ENCODE measurements at places on chromosomes 3 and 15.

DNA sequence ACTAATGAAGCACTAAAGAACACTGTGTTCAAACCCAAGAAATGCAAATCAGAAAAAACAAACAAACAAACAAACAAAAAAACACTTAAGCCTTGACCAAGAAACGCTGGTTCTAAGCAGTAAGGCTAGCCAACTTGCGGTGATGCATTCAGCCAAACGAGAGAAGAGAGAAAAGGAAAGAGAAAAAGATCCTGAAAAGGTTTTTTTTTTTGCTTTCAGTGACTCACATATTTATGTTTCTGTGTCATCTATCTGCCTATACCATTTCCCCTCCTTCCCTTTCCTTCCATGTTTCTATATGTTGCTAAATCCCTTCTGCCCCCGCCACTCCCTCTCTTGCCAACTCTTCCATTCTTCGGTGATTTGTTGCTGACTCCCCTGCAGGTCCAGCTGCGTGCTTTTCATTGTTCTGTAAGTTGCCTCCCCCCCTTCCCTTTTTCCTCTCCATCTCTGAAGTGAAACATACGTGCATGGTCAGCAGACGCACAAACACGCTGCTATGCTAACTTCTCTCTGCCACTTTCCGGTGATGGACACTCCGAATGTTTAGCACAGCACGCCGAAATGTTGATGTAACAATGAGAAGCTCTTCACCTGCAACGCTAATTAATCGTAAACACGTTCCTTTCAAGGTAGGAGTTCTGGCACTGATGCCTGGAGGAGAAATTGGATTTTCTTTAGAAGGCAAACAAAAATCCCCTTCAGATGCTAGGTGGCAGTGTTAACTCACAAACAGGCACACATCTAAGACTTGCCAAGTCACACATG lies 154.4 kb downstream of the TUSC7 start:
- DNase-seq = no peak

DNA sequence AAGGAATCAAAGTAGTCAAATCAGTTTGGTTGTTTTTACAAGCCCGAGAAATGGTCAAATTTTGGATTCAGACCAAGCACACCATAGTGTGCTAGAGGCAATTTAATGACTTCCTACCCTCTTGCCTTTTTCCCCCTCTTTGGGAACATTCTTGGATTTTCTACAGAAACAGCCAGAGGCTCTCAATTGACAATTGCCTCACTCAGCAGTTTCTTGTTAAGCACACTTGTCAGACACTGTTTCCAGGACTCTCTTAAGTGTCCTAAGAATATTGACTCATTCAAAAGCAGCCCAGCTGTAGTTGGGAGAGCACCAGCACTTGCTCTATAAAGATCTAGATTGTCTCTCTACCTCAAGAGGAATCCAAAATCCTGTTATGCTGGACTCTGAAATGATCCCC lies 1.5 kb upstream of the SLC35G2 start:
- DNase-seq = no peak

- peak; percentile 65 for DNase-seq
Observed at GRCh38 chr15:62850318-62850717, 192.2 kb upstream of the TPM1 start.

DNA sequence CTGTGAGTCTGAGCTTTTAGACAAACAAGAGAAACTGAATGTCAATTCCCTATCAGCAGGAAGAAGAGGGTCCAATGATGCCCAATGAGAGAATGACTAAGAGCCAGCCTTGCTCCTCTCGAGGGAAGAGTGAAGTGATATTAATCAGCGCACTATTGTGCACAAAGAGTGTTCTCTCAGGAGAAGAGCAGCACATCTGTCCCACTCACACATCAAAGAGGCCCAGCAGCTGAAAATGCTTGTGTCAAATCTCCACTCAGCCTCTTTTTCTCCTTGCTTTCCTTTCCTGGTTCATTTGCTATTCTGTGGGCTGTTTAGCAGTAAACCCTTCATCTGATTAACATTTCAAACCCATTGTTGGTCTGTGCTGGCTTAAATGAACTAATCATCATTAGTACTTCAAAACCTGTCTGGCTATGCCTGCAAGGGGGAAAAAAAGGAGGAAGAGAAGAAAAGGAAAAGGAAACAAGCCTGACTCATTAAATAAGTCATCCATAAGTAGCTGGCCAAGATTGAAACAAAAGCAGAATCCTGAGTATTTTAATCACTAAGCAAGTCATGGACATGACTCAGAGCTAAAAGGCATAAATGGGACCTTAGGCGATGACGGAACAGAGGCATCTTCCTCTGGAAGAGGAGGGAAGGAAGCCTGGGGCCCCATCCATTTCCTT lies 912.7 kb downstream of the TUSC7 start:
- no peak for DNase-seq

DNA sequence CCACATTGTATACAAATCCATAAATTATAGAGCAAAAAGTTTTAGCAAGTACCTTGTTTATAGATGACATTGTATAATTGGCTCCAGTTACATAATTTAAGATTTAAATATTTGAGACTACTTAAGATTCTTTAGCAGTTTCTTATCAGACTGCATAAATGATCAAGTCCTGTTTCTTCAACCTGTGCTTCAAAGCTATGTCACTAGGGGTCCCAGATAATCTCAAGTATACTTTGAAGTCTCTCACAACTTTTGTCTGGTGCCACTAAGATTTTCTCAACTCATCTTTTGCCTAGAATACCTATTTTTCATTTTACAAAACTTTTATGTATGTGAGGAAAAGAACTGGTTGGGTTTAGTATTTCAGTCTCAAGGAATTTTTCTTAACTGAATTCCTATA lies 205.5 kb downstream of the STAG1 start:
- no peak for DNase-seq

DNA sequence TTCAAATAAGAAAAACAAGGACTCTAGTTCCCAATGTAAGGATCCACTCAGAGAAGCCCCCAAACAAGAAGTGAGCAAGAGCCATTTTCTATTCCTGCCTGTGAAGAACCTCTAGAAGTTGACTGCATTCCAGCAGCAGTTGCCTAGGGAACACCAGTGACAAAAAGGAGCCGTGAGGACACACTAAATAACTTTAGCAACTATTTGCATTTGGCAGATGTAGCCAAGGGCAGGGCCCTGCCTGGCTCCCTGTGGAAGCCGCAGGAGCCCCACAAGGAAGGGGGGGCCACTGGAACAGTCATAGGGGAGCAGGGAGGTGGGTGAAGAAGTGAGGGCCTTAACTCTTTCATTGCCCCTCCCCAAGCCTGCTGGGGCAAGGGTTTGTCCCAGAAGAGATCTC lies 470.2 kb upstream of the PROK2 start:
- peak; percentile 64 for DNase-seq

- DNase-seq = no peak
Observed at GRCh38 chr3:194654443-194654842, 17.5 kb downstream of the LSG1 start.

GRCh38 chr3:46711760-46712159 lies 5.9 kb downstream of the PRSS50 start:
- no peak for DNase-seq

DNA sequence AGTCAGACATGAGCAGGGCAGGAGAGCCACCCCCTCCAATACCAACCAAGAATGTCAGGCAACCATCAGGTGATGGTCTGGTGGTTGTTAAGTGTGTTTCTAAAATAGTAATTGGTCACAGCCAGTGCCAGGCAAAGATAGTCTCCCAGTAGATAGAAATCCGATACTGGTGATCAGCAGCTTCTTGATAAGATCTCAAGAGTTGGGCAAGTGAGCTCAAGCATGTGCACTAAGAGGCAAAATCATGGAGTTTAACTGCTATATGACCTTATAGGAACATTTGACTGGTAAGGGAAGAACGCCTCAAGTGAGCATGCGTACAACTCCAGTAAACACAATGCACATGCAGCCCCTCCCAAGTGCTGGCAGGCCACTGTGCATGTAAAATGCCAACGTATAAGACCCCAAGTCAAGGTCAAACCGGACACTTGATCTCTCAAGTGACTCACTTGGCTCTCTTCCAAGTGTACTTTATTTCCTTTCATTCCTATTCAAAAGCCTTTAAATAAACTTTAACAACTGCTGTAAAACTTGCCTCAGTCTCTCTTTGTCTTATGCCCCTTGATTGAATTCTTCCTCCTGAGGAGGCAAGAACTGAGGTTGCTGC lies 36.0 kb upstream of the CBLB start:
- no peak for DNase-seq

DNA sequence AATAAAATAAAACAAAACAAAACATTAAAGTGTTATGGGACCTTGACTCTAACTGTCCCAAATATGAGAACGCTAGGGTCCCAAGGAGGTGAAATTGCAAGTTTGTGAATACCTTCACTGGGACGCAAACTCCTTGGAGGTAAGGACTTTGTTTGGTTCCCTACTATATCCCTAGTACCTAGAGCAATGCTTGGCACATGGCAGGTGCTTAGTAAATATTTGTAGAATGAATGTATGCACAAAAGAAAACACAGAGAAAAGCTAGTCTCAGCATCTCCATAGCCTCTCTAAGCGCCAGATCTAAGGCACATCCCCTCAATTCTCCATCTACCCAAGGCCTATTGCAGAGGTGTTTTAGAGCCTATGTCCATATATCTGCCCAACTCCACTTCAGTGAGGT lies 30.5 kb downstream of the GPR176 start:
- no peak for DNase-seq

GRCh38 chr15:86036243-86036642 lies 43.4 kb upstream of the AGBL1 start:
- DNase-seq = no peak

- no peak for DNase-seq
Observed at GRCh38 chr15:76342058-76342381, 5.4 kb downstream of the ISL2 start.

DNA sequence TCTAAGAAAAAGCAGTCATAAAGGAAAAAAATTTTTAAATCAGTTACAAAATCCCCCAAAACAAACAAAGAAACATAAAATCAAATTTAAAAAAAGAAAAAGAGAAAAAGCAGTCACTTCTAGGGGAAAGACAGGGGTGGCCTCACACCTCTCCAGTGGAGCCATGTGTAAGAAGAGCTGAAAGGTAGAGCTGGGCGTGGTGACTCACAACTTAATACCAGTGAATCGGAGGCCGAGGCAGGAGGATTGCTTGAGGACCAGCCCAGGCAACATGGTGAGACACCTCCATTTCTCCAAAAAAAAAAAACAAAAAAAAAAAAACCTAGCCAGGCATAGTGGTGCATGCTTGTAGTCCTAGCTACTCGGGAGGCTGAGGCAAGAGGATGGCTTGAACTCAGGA lies 14.7 kb downstream of the MESD start:
- DNase-seq = no peak

- DNase-seq = peak; percentile 84
Observed at GRCh38 chr15:34038871-34039789, at the start of gene AVEN. TSS of gene AVEN (minus strand) at chr15:34039204. CDS start at chr15:34039046, 158 bp downstream.

DNA sequence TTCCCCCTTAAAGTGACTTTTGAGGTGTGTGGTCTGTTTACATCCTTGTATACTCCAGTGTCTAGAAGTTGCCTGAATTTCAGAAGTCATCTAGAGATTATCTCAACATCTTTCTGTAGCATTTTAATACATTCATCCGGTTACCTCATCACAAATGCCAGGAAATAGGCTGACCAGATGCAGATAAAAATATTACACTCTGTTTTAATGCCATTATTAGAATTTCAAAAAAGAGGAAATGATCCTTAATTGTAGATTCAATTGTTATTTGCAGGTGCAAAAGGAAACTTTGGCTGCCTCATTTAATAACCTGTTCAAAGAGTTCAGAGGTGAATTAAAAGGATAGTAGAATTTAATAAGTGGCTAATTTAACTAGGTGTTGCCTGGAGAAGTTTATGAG lies 290.9 kb downstream of the C3orf38 start:
- DNase-seq = no peak

- DNase-seq = peak; percentile 94
Observed at GRCh38 chr15:72685925-72686794, at the start of the genes BBS4 and HIGD2B. TSS of gene BBS4 (plus strand) at chr15:72686207. CDS start at chr15:72686228, 21 bp downstream. TSS of gene HIGD2B (minus strand) at chr15:72686182. CDS start at chr15:72676374, 9,808 bp downstream.

GRCh38 chr3:44066806-44067205 lies 174.9 kb upstream of the TOPAZ1 start:
- DNase-seq = no peak

GRCh38 chr3:155690921-155691320 lies 54.0 kb downstream of the PLCH1 start:
- DNase-seq = no peak

- DNase-seq = no peak
Observed at GRCh38 chr3:184596233-184596632, 34.6 kb downstream of the EPHB3 start.

DNA sequence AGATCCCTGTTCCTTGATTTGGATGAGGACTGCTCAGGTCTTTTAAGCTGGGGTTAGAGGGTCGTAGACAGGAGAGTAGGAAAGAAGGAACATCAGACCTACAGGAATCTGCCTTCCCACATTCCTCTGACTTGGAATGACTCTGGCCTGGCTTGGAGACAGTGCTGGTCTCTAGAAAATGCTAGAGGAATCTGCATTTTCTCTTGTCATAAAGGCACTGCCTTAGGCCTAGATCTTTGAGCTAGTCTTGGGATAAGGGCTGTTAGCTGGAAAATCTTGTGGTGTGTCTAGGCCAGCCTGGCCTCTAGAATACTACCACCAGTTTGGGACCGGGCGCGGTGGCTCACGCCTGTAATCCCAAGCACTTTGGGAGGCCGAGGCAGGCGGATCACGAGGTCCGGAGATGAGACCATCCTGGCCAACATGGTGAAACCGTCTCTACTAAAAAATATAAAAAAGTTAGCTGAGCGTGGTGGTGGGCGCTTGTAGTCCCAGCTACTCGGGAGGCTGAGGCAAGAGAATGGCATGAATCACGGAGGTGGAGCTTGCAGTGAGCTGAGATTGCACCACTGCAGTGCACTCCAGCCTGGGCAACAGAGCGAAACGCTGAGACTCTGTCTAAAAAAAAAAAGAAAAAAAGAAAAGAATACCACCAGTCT lies 17.3 kb upstream of the BSN start:
- no peak for DNase-seq

GRCh38 chr3:177887475-177887874 lies 648.8 kb upstream of the KCNMB2 start:
- DNase-seq = no peak

DNA sequence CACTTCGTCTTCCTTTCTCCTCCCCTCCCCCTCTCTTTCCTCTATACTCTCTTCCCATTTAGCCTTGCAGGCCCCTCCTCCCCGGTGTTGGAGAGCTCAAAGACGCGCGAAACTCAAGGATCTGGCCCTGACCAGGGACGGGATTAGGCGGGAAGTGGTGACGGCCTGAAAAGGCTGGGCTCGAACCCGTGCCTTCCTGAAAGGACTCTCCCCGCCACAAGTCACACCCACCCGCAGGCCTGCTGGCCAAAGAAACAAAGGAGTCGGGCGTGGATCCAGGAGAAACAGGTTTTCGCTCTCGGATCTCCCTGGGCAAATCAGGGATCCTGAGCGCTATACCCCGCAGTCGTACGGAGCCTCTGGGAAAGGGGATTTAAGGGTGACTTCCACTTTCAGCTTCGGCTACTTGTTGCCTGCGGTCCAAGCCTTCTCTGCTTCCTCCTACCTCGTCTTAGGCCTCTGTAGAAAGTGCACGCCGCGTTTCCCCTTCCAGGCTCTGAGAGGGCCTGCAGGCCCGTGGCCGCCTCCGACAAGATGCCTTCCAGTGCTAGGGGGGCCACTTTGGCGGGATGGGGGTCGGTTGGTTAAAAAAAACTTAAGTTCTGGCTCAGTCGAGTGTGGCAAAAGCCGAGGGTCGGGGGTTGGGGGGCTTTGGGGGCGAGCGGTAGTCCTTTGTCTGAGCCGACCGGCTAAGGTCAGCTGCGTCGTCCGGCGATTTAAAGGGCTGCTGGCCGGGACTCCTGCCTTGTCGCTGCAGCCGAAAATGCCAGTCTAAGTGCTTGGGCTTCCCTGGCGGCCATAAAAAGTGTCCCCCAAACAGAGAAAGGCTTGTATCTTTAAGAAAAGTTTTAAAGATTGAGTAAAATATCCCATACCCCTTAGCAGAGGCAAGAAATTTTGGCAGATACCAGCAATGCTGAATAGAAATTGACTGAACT lies 8.2 kb downstream of the ZIC4 start:
- no peak for DNase-seq

Data from right cardiac atrium (tissue), 5 donors.